ENCODE measurements at places on chromosomes 13 and 19.

- DNase-seq: no peak
Measured at GRCh38 chr13:110008816-110009215, 222.4 kb upstream of the IRS2 start.

- DNase-seq: no peak
Measured at GRCh38 chr19:7292950-7293761, 1.1 kb downstream of the INSR start.

DNA sequence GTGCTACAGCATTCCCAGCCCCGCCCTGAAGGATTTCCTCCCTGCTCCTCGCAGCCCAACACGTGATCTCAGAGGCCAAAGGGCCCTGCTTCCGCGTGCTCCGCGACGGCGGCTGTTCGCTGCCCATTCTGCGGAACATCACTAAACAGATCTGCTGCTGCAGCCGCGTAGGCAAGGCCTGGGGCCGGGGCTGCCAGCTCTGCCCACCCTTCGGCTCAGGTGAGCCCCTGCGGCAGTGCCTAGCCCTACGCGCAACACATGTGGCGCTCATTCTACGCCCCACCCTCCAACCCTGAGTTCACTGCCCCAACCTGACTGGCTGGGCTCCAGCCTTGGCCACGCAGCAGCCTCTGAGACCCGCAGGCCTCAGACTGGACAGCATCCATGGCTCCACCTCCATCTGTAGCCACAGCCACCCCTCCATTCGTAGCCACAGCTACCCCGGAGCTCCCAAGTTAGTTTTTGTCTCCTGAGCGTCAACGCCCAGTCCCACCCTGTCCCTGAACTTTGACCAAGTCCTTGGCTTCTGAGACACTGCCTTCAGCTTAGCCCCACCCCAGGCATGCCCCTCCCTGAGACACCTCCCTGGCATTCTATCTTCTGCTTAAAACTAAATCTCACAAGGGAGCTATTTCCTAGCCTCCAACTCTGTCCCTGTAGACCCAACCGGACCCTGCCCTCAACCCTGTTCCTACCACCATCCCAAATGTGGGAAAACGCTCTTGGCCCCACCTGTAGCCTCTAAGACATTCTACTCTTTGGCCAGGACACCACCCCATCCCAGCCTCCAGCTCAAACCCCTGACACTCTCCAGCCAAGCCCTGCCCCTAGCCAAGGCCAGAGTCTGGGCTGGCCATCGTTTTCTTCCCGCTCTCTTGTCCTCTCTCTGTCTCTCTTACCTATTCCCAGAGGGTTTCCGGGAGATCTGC is 6.4 kb downstream of the LTBP4 start:
- DNase-seq: no peak

DNA sequence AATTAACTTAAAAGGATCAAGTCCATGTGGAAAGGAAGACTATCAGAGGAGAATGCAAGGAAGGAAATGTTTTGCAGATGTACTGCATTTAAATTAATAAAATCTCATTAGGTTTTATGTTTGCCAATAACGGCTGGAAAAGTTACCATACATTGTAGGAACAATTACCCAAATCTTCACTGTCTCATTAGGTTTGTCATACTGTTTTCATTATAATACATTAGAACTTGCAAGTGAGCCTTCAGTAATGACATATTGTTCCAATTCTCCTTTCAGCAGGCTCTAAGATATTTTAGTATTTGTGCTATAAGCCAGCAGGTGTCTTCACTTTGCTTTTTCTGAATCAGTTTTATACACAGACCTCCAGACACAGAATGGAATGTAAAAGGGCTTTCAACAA is 661.6 kb upstream of the KLHL1 start:
- DNase-seq: no peak

DNA sequence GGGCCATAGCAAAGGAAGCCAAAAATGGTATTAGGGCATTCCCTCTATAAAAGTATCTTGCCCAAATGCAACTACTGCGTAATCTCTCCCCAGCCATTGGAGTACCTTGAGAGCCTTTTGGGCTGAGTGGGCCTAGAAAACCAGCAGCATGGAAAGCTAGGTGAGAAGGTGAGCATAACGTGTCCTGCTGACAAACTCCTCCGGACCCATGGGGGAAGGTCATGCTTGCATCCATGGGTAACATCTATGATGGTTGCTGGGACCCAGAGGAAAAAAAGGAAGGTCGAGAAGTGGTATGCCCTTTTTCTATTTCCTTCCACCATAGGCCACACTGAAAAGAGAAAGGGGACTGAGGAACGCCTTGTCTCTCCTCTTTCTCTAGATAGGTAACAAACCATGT is 57.4 kb downstream of the ZNF728 start:
- peak; percentile 44 for DNase-seq

DNA sequence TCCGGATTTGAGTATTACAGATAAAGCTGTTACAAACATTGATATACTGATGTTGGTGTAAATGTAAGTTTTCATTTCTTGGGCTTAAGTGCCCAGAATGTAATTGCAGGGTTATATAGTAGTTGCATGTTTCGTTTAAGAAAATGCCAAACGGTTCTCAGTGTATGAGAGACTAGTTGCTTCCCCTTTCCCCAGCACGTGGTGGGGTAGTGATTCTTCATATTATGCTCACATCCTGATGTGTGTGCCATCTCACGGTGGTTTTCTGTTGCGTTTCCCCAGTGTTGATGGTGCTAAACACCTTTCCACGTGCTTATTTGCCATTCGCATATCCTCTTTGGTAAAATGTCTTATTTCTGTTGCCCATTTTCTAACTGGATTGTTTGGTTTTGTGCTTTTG is 34.7 kb upstream of the F7 start:
- no peak for DNase-seq

DNA sequence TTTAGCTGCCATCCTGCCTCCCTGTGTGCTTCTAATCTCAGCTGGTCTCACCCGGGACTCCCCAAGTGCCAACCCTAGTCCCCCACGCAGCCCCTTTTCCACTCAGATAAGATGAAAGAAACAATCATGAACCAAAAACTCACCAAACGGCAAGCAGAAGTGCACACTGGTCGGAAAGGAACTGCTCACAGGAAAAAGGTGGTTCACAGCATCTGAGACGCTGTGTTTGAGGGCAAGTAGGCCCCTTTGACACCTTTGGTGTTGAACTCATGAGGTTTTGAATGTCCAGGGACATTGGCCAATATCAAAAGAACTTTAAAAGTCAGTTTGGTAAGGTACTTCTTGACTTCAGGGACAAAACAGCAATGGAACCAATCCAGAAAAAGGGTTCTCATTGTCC is 20.4 kb upstream of the ACOD1 start:
- no peak for DNase-seq

DNA sequence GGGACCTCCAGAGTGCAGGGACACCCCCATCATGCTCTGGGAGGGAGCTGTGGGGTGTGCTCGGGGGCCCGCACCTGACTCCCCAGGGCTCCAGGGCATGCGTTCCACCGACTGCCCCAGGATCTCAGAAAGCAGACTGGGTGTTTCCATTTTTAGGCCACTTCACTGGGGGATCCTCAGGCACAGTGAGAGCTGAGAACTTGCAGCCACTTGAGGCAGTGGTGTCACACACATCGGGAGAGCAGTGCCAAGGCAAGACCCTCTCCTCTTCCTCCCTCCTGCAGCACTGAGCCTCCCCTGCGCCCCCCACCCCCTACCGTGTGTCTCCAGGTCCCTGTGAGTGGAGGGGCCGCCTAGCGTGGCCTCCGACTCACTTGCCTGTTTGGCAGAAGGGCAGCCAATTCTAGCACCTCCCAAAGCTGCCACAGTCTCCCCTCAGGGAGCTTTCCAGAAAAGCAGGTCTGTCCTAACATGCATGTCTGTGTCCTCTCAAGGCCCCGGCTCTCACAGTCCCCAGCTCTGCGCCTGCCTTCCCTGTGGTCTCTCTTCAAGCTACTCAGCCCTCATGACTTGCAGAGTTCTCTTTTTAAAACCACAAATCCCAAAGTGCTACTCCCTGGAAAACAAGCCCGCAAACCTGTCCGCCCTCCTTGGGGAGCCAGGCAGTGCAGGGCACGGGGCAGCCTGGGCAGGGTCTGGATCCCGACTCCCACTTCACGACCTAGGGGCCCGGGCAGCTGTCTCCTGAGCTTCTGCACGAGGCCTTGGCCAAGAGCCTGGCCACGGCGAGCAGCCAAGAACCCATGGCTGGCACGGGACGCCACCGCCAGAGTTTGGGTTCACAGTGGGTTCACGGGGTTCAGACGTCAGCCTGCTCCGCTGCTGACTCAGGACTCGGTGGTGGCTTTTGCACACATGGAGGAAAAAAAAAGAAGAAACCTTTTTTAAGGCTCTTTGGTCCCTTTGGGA is 94.1 kb downstream of the STK24 start:
- DNase-seq: no peak

DNA sequence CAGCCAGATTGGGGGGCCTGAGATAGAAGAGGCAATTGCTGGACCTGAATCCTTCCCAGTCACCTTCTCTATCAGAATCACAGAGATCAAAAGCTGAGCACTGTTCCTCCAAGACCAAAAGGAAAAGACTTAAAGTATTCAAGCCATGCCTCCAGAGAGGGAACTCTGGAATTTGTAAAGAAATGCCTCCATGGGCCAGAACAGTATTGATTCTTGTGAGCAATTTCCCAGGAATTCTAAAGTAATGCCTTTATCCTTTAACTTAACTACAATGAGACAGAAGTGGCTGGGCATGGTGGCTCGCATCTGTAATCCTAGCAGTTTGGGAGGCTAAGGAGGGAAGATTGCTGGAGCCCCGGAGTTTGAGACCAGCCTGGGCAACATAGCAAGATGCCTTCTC is 148.8 kb downstream of the FLT1 start:
- DNase-seq: no peak

DNA sequence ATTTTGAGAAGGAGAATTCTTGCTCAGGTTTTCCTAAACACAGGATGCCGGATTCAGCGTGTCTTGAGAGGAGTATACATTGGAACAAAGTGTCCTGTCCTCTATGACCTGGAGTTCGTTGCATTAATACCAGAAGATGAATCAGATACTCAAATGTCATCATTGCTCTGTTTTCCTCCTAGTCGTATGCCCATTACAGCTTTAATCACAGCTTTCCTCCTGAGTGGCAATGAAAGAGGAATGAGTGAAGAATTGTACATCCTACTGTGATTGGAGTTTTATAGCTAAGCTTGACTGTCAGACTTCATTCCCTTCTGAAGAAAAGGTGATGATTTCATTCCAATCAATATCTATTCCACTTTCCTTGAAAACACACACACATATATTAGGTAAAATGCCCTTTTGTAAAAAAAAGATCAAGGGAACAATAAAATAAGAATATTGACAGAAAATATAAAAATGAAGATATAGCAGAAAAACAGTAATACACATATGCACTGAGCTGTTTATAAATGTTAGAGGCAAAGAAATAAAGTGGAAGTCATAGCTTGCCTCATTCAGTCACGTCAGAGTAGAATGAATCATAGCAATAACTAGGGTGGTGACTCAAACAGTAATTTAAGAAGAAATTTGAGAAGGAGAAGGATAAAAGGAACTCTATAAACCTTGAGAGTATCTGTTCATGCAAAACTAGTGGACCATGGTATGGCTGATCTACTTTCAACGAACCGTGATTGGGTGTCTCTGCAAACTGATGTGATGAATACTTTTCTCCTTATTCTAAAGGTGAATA is 501.5 kb downstream of the SUCLA2 start:
- DNase-seq: no peak

DNA sequence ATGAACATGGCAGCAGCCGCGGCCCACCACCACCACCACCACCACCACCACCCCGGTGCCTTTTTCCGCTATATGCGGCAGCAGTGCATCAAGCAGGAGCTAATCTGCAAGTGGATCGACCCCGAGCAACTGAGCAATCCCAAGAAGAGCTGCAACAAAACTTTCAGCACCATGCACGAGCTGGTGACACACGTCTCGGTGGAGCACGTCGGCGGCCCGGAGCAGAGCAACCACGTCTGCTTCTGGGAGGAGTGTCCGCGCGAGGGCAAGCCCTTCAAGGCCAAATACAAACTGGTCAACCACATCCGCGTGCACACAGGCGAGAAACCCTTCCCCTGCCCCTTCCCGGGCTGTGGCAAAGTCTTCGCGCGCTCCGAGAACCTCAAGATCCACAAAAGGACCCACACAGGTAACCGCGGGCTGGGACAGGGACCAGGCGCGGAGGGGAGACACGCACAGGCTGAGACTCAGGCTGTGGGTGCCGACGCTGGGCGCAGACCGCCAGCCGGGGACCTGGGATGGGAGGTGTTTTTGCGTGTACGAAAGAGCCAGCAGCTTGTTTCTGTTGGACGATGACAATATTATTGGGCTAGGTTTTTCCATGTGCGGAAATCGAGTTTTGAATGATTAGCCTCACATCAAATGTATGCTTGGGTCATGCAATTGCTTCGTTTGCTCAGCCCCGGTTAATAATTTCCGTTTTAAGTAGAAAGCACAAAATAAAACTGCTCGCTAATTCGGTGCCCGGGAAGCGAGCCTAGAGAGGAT is 1.3 kb downstream of the ZIC2 start:
- no peak for DNase-seq

- DNase-seq: peak; percentile 91
Measured at GRCh38 chr19:14146789-14147216, 10.4 kb upstream of the ASF1B start.

- DNase-seq: no peak
Measured at GRCh38 chr13:30116379-30116778, 191.0 kb downstream of the KATNAL1 start.

Data from OCI-M1 (cell line).